ENCODE measurements at places on chromosomes 7 and 10.

DNA sequence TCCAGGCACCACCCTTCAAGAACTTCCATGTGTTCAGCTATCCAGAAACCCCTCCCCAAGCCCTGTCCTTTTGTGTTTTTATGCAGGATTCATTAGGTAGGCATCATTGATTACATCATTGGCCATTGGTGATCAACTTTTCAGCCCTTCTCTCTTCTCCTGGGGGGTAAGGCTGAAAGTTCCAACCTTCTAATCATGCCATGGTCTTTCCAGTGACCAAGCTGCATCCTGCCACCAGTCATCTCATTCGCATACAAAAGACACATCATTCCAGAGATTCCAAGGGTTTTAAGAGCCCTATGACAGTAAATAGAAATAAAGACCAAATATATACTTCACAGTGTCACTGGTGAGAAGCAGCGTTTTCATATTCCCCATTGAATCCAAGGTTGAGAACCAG lies 48.2 kb downstream of the DNAJC12 start:
- no peak for DNase-seq

DNA sequence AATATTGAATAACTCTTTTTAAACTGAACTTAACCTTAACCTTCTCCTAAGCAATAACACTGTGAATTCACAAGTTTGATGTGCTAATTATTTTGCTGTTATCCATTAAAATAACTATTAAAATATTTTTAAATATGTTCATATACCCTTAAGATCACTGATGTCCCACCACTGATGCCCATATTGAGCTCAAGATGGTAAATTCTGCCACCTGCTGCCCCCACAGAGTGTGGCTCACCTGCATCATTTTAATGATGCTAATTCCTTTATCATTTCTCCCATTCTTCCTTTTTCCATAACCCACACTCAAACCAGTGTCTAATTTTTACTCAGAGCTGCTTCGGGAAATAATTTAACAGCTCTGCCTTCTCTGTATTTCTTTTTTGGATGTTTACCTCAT lies 82.3 kb upstream of the ARID5B start:
- DNase-seq = no peak

DNA sequence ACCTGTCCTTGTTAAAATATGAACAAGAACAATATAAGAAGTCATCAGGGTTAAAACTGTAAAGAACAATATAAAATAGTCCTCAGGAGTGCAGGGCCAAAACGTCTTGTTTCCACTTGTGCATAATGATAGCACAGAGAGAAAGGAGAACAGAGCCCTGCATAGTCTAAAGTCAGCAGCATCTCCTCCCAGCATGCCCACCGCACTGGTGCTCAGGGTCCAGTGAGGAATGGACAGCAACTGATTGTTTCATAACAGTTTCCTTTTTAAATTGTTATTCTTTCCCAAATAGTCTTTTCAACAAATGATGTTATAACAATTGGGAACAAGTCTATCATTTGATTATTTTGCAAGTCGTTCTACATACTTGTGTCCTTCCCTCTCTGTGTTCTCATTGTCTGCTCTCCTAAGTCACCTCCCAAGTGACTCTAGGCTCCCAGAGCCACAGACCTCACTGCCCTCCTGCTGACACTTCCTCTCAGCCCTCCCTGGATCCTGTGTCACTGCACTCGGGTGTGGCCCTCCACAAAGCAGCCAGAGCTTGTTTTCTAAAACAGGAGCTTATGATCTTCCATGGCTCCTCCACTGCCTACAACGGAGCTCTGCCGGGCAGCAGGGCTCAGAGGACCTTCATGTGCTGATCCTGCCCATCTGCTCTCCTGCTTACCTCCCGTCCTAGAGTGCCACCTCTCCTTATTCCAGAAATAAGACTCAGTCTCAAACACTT lies 27.6 kb downstream of the COBL start:
- DNase-seq = no peak

DNA sequence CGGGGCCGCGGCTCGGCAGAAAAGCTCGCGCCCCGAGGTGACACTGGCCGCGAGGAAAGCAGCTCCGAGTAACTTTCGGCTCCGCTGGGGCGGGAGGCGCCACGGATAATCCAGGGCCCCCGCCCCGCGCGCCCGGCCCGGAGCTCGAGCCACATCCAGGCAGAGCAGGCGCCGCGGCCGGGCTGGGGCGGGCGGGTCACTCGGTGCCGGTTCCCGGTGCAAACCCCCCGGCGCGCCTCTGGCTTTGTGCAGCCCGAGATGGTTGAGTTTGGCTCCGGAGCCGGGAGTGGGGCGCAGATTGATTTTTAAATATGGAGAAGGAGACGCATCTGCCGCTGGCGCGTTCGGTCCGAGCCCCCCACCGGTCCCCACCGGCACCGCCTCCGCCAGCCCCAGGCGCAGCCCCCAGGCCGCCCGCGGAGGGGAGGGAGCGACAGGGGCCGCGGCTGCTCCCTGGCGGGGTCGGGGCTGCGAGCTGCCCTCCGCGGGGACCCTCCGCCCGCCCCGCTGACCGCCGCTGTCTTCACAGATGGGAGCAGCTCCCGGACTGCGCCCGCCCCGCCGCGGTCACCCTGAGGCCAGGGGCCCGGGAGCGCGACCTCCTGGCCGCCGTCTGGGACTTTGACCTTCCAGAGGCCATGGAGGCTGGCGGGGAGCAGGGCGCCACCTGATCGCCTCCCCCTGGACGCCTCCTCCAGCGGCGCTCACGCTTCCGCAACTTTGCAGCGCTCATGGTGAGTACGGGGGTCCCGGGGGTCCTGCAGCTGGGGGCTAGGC lies 643 bp downstream of the ADGRA1 start:
- no peak for DNase-seq

DNA sequence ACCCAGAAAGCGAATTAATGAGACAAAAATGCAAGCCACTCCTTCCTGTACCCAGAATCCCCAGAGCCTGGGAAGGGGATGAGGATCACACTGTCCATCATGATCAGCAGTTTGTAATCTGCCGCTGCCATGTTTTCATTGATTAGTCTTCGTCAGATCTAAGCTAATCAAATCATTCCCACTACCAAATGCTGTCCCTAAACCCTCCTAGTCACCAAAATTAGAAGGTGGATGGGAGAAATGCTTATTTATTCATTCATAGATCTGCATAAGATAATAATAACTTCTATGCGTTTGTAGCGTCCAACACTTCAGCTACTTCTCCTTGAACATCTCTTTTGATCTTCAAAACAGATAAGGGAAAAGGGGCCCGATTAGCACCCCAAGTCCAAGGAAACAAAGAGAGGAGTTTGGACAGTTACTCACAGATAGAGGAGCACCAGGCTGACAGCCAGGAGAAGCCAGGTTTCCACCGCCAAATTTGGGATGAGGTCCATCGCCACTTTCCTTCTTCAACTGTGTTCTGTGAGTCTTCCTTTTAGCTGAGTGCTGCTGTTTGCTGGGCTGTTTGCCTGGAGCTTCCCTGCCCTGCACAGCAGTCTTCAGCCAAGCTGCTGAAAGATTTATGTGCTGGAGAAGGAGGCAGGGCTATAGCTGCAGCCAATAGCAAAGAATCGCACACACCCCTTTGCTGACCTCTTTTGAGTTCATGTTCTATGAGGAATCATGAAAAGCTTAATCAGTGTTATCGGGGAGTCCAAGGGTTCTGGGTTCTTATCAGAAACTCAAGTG lies at the start of gene CYP3A5:
Gene CYP3A5 (minus strand): TSS at position 597 of the 792 bp plus-strand sequence. CDS start 100 bp downstream, at position 497.
- DNase-seq = peak; percentile 54

- no peak for DNase-seq
These were observed 305.8 kb downstream of the PLXNA4 start for GRCh38 chr7:132270517-132270916.

DNA sequence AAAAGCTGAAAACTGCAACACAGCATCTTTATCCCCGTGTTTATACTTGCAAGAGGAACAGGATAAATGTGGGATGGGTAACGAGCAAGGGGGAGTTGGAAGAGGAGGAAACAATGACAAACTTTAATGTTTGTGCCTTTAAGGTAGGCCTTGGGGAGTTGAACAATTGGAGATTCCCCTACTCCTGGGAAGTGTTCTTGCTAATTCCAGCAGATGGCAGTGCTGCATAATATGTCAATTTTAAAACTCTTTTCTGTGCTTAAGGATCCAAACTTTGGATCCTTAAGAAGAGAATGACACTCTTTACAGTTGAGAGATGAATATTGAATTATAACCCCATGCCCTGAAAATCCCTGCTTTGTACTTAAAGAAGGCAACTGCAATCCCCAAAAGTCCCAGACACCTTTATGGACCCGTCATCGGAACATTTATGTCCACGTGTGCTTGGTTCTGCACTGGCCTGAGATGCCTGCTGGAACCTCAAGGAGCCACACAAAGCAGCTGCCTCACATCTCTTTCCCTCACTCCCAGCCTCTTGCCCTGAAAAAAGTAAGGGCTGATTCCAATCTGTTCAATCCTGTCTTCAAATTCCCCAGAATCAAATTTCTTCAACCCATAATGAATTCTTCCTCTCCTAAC lies 12.0 kb downstream of the IFIT5 start:
- DNase-seq = no peak

GRCh38 chr7:107596881-107597581 lies 17.0 kb downstream of the BCAP29 start:
- DNase-seq = no peak

DNA sequence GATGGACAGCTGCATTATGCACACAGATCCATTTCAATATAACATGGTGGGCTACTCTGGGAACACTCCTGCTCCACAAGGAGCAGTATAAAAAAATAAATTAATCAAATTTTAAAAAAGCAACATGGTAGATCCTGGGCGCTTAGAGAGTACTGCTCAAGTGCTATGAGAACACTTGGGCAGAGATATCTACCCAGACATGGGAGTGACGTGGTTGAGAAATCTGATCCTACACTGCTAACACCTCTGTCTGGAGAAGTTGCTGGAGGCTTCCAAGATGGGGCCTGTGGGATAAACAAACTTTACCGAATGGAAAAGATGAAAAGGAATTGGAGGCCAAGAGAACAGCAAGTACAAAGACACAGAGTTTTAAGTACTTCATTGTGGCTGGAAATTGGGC lies 9.0 kb downstream of the NSMCE4A start:
- DNase-seq = no peak

- no peak for DNase-seq
These were observed 60.5 kb downstream of the RSU1 start for GRCh38 chr10:16756561-16757221.

- DNase-seq = no peak
These were observed 992 bp upstream of the MGMT start for GRCh38 chr10:129465796-129466702.

GRCh38 chr7:74502216-74502891 lies 48.6 kb downstream of the GTF2IRD1 start:
- no peak for DNase-seq

DNA sequence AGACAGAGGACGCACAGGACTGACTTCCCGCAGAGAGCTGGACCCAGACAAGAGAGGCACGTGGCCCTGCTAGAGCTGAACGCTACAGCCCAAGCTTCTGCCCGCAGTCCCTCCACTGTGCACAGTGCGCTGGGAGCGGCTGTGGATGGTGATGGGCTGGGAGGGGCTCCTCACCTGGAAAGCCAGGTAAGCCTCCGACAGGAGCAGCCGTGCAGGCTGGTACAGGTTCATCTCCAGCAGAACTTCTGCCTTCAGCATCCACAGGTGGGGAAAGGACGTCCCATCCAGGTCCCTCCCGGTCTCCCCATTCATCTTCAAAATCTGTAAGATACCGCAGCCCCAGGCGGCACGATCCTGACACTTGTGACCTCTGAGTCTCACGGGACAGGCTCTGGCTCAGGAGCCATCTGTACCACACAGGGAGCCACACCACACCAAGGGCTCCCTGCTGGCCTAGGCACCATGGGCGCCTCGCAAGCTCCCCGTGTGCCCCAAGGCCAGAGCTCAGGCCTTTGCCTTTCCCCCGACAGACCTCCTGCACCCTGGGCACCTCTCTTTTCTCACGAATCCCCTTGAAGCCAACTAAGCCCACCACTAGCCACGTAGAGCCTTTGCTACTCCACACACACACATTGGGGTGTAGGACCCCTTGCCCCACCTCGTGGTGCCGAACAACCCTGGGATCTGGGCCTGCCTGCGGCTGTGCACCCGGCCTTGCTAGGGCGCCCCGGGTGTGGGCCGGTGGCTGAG lies 76.3 kb downstream of the CFAP46 start:
- no peak for DNase-seq

DNA sequence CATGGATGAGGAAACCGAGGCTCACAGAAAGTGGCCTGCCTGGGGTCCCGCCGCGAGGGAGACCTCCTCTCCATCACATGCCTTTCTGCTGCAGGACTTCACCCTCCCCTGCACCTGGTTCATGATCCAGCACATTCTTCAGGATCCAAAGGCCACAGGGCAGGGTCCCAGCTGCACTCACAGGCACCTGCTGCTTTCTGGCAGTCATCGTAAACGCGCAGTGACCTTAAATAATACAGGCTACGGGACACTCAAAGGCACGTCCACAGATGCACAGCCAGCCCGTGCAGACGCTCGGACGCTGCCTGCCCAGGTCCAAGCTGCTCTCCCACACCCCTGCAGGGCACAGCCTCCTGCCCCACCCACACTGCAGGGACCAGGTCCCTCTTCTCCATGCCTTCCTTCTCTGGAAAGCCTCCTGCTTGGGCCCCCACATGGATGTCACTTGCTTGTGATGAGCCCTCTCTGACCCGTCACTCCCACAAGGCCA lies 49.9 kb downstream of the CALML3 start:
- DNase-seq = no peak

GRCh38 chr7:154647625-154648024 lies 355.3 kb downstream of the PAXIP1 start:
- no peak for DNase-seq
